ENCODE measurements at places on chromosomes 7 and 10.

GRCh38 chr10:131933016-131933695, 32.3 kb downstream of the PPP2R2D start:
- no peak for DNase-seq

DNA sequence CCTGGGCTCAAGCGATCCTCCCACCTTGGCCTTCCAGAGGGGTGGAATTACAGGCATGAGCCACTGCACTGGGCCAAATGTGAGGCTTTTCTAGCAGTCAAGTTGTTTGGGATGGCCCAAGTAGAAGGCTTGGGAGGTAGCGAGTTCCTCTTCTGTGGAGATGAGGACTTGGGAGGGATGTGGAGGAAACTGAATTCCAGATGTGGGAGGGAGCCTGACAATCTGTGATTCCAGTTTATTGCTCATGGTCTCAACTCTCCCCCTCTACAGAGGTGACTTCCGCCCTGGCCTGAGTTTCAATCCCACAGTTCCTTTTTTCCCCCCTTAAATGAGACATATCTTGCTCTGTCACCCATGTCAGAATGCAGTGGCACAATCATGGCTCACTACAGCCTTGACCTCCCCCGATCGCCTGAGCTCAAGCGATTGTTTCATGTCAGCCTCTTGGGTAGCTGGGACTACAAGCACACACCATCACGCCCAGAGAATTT, 3.4 kb downstream of the STYXL1 start:
- DNase-seq: no peak

GRCh38 chr7:134351424-134351823, 34.7 kb upstream of the SLC35B4 start:
- DNase-seq: no peak

DNA sequence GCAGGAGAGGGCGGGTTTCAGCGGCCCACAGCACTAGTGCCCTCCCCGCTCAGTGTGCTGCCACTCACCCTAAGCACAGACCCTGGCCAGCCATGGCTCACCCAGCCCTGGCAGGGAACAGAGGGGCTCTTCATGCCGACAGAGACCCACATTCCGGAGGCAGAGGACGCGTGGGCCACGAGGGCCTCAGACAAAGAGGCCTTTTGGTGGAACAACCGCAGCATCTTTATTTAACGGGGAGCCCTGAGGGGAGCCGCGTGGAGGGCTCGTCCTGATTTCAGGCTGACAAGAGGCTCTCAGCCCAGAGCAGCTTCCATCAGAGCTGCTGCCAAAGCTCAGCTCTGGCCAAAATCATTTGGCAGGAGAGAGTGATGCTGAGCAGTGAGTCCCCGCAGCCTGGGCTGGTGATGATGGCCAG, 127.8 kb downstream of the SH3PXD2A start:
- DNase-seq: no peak

GRCh38 chr10:122422266-122422989, 32.0 kb upstream of the ARMS2 start:
- no peak for DNase-seq

DNA sequence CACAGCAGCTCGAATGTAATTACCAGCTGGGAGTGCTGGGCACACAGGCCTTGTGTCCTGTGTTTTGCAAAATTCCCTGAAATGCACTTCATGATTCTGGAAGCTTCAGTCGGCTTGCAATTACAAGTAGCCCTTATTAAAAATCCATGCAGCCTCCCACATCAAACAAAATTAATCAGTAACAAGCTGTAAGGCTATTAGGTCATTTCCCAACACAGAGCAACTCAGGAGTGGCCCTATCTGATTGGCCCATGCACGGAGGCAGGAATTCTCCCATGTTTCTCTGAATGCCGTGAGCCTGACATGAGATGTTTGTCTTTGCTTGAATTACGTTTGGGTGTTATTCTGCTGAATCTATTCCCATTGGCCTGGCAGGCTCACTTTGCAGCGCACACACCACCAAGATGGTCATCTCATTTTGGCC, 36.9 kb downstream of the FOXL3 start:
- DNase-seq: no peak

- DNase-seq: no peak
These were observed 91.2 kb upstream of the PITRM1 start for GRCh38 chr10:3263747-3264146.

DNA sequence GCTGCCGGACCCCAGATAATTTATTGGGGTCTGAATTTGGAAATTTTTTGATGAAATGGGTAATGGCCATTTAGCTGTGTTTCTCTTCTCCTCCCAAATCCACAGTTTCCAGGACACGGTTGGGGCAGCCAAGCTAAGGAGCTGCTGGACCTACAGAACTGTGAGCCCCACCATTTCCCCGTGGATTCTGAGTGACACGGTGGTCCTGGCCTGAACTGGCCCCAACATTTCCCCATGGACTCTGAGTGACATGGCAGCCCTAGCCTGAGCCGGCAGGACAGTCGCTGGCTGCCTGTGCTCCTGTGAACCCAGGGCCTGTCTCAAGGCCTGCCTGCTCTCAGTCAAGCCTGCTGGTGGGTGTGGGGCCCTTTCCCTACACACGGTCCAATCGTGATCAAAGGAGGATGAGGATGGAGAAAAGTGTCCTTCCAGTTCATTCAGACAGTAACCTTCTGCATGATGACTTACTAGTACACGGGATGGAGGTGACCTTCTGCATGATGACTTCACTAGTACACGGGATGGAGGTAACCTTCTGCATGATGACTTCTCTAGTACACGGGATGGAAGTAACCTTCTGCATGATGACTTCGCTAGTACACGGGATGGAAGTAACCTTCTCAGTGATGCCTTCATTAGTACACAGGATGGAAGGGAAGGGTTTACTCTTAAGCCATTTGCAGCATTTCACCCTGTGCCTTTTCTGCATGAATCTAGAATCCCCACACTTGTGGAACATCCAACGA, 359.9 kb downstream of the GLRX3 start:
- DNase-seq: no peak

- DNase-seq: no peak
These were observed 123.6 kb downstream of the RNLS start for GRCh38 chr10:88459530-88459929.

DNA sequence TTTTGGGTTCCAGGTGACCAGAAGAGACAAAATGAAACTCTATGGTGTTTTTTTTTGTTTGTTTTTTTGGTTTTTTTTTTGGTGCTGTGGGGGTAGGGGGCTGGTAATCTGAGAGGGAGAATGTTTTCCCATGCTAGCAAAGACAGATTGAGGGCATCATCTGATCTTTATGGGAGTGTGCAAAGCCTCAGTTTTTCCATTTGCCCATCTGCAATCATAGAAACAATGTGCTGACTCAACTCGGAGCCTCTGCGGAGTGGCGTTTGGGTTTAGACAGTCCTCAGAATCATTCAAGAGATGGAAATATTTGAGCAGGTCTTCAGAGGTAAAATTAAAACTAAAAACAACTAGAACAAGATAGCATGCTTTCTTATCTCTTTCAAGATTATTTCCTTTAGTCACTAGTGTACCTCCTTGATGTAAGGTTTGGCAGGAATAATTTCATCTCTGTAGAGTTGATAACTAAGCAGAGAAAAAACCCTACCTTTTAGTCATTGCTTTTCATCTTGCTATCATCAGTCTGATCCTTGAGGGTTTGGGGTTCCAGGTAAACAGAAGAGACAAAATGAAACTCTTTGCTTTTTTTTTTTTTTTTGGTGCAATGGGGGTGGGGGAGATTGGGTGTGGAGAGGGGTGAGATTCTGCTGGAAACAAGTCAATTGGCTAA, 18.0 kb downstream of the CNNM2 start:
- no peak for DNase-seq

DNA sequence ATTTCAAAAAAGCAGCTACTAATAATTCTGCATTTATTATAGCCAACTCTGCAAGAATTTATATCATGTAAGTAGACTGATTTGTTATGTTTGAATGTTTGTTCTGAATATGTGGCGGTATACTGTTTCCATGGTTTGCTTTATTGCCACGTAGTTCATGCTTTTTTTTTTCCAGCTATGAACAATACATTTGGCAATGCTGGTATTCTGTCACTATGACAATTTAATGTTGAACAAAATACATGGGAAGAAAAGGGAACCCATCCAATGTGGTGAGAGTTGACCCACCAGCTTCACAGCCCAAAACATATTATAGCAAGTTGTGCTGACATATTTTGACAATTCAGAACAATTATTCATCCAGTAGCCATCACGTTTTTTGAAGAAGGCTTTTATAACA, 145.6 kb downstream of the CCDC71L start:
- no peak for DNase-seq

Data from hematopoietic multipotent progenitor cell treated with erythropoietin and hydrocortisone succinate and interleukin-3 and kit ligand, for 8 days (in vitro differentiated cells).